Right cardiac atrium (tissue), 5 donors: ENCODE measurements at places on chromosomes 2 and 18. TPM values are rescaled to one million over a fixed set of nuclear protein-coding genes. Genes with fewer than 3 reads are reported as not detected.

DNA sequence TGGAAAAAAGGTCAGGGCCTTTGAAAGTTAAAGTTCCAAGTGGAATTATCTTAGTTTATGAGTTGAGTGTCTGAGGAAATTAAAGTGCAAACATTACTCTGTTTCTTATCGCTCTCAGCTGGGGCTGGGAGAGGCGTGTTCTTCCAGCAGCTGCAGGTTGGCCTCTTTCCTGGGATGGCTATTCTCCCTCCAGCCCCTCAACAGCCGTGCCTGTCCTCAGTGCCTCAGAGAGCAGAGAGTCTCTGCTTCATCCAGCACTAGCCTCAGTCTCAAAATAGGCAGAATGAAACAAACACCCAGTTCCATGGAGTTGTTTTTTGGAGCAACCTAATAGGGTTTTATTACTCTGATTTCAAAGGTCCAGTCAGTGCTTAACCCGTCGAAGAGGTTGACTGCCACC, 298.1 kb downstream of the GALR1 start:
- DNase-seq: peak; percentile 38

SLC4A3 gene
- total RNA-seq: 445 TPM

DNA sequence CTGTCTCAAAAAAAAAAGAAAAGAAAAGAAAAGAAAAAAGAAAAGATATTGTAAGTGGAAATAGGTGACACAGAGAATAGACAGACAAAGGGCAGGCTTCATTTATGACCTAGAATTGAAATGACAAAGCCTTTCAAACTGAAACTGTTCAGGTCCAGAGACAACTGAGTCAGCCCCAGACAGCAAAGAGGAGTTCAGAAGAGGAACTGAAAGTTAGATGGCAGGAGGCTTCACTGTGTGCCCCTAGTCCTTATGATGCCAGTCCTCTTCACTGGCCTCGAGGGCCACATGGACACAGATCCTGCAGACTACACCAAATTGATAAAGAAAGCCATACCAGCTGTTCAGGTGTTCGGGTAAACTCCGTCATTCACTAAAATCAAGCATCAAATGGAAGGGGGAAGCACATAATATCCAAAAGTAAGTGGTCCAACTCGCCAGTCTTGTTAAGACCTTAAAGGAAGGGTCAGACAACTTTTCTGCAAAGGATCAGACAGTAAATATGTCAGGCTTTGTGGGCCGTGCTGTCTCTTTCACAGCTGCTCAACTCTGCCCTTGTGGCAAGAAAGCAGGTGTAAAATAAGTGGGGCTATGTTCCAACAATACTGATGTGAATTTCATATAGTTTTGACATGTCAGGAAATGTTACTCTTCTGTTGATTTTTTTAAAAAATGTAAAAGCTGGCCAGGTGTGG, 231.9 kb upstream of the MGAT5 start:
- no peak for DNase-seq

DNA sequence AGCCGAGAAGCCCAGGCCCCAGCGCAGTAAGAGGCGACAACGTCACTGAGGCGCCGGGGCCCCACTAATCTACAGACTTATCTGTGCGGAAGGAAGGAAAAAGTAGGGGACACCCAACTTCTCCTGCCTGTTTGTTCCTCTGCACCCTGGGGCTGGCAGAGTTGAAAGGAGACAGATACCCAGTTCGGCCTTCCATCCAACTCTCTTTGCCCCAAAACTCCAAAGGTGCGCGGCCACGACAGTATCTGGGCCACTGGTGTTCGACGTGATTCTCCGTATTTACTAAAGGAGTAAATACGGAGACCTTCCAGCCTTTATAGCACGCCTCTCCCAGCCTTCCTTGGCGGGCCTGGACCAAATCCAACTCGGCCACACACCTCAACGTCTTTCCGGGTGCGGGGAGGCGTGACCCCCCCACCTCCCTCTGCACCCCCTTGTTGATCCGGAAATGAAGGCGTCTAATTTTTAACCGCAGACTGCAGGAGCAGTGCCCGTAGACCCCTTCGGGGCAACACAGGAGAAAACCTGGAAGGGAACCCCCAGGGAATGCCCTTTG, 1.6 kb downstream of the SMAD7 start:
- peak; percentile 59 for DNase-seq

DNA sequence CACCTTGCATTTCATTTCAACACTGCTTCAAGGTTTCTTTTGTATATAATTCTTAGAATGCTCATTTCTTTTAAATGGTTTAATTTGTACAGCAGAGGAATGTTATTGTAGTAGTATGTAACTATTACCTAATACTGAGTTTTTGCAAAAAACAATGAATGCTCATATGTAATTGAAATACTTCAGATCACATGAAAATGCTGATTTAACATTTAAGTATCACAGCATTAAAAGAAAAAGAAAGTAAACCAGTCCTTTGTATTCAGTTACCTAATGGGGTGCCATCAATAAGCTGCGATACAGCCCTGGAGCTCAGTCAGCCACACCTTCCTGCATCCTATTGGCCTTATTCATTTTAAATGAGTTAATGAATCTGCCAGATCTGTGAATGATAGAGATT, 45.3 kb upstream of the ITM2C start:
- DNase-seq: no peak

- DNase-seq: no peak
Observed at GRCh38 chr2:118672571-118673158, 174.8 kb downstream of the EN1 start.

ITM2C gene
- total RNA-seq: 67.0 TPM

R3HDM1 gene
- 19.1 TPM for total RNA-seq

GRCh38 chr2:9385841-9386240, 37.5 kb downstream of the ITGB1BP1 start:
- DNase-seq: no peak

DNA sequence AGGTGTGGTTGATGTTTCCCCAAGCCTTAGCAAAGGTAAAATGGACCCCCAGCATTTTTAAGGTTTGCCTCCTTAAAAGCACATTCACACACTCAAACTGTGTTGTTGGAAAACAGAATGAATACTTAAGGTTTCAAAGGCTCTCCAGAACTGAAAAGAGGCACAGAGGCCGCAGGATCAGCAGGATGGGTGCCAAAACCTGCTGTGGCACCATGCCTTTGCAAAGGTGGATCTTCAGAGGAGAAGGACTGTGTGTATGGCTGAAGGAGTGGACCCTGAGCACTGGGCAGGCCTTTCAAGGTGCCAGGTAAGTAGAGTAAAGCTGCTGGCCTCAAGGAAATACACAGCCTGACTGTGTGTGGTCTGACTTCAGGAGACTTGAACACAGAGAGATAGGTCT, 127.3 kb downstream of the XRCC5 start:
- no peak for DNase-seq

DNA sequence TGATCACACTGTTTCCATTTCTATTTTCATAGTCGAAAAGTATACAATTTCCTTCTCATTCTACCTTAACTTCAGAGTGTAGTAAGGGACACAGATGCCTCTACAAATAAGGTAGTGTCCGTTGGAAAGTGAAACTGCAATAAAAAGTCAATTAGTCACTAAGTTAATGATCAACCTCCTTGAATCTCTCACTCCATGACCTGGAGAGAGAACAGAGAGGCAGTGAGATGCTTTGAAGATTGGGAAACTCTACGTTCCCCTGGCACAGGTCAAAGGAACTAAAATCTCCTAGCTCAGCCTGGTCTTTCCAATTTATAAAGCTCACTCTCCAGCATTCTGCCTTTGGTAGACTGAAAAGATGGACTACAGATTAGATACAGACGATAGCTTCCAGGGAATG, 153.8 kb upstream of the ACAA2 start:
- DNase-seq: no peak

GRCh38 chr2:211930331-211930730, 608.3 kb downstream of the ERBB4 start:
- DNase-seq: no peak

MC4R gene
- total RNA-seq: not detected

GRCh38 chr2:88500691-88501090, 48.2 kb upstream of the FOXI3 start:
- no peak for DNase-seq

GRCh38 chr18:13446024-13446423, 227.5 kb downstream of the LDLRAD4 start:
- no peak for DNase-seq

DNA sequence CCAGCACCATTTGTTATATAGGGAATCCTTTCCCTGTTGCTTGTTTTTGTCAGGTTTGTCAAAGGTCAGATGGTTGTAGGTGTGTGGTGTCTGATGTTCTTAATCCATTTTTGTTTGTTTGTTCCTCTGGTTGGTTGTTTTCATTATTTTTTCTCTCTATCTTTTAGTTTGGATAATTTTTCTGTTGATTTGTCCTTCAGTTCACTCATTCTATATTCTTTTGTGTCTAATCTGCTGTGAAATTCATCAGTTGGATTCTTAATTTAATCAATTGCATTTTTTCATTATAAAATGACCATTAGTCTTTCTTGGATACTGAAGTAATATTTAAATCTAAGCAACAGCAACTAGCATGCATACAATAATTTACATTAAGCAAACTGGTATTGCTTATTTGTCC, 206.7 kb upstream of the TRIB2 start:
- no peak for DNase-seq

GRCh38 chr2:215969131-215969841, 44.1 kb downstream of the MREG start:
- no peak for DNase-seq

GPR45 gene
- not detected for total RNA-seq

DNA sequence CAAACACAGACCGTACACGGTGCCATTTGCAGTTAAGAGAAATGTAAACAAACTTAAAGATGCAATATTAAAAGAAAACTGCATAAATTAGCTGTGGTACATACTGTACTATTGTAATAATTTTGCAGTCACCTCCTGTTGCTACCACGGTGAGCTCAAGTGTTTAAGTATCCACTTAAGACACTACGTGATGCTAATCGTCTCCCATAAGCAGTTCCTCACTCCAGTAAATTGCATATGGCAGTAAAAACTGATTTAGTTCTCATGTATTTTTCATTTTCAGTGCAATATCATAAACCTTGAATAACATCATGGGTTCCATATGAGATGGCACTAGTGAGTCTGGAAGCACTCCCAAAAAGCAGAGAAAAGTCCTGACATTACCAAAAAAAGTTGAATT, 14.4 kb downstream of the CLEC4F start:
- no peak for DNase-seq

DNA sequence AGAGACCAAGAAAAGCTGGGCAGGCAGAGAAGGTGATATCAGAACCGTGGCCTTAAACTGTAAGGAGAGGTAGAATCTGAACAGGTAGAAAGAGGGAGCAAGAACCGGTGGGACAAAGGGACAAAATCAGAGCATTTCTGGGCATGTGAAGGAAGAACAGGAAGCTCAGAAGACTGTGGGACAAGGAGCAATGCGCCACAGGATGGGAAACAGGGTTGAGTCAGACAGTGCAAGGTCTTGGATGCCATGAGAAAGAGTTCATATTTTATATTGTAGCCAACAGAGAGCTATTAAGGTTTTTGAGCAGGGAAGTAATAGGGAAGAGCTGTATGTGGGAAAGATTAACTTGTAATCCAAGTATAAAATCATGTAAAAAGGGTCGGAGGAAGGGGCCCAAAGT, 106.4 kb upstream of the UGP2 start:
- no peak for DNase-seq

DNA sequence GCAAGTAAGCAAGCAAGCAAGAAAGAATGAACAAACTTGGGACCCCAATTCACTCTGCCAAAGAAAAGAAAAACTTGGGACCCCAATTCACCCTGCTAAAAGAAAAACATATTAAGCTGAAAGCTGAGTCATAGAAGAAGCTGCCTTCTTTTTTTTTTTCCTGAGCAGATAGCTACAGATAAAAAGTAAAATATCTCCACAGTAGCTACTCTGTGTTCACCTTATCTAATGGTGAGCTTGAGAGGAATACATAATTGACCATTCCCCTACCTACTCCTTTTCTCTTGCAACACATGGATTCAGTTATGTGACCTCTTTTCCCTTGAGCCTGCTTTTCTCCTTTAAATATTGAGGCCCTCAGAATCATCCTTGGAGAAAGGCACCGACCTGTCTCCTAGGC, 63.0 kb downstream of the MCFD2 start:
- no peak for DNase-seq

TWIST2 gene
- total RNA-seq: 4.6 TPM

THUMPD2 gene
- 7.3 TPM for total RNA-seq

- no peak for DNase-seq
Observed at GRCh38 chr2:75949385-75950030, 238.8 kb upstream of the GCFC2 start.

DNA sequence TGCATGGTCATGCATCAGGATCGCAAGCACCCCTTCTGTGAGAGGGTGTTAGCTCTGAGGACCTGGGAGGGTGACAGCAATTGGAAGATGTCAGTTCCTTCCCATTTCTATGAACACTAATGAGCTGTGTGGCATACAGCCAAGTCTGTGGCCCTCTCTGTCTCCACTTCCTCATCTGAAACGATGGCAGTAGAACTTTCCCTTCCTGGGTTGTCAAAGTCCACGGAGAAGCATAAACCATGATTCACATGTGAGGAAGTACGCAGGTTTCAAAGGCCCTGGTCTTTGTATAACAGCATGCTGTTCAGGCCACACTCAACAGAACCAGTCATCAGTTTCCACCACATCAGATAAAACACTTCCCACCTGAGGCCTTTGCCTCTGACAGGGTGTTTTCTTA, 167.4 kb upstream of the RAB6C start:
- DNase-seq: peak; percentile 77

DNA sequence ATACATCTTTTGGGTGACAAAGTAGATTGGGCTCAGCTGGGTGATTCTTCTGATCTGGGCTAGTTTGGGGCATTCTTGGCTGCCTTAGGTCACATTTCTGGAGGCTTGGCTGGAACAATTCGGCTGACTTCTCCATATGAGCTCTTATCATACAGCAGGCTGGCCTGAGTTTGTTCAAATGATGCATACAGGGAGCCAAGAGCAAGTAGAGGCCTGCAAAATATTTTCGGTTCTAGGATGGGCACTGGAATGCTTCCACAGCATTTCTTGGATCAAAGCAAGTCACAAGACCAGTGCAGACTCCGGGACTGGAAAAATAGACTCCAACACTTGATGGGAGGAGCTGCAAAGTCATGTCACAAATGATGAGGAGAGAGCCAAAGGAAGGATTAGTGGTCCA, 98.4 kb downstream of the SCG2 start:
- no peak for DNase-seq

BCL2 gene
- 4.0 TPM for total RNA-seq

GAREM1 gene
- 9.6 TPM for total RNA-seq

MYO5B gene
- 1.6 TPM for total RNA-seq

- no peak for DNase-seq
Observed at GRCh38 chr18:33212363-33212762, 228.2 kb downstream of the CCDC178 start.

GRCh38 chr2:32450851-32451250, 94.0 kb downstream of the BIRC6 start:
- DNase-seq: no peak

- DNase-seq: peak; percentile 5
Observed at GRCh38 chr2:240919161-240919781, 13.1 kb downstream of the CROCC2 start.

PTPRN gene
- total RNA-seq: not detected

FRZB gene
- 3.2 TPM for total RNA-seq

TLX2 gene
- not detected for total RNA-seq

TMEM178A gene
- 6.0 TPM for total RNA-seq

PPP1CB gene
- total RNA-seq: 368 TPM

DNA sequence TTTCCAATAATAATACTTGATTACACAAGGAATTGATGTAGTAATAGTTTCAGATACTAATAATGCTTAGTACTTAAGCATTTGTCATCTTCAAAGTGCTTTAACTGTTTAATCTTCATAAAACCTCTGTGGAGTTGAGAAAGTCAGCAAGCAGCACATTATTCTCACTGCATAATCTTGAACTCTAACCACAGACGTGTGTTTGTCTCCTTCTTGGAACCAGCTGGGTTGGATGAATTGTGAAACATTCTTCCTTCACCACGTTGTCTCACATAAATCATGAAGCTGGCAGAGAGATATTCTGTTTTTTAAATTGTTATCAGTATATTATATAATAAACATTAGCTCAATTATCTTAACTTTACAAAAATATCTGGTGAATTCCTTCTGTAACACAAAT, 55.1 kb upstream of the LDAH start:
- no peak for DNase-seq
